ENCODE measurements at places on chromosomes 4 and X.

DNA sequence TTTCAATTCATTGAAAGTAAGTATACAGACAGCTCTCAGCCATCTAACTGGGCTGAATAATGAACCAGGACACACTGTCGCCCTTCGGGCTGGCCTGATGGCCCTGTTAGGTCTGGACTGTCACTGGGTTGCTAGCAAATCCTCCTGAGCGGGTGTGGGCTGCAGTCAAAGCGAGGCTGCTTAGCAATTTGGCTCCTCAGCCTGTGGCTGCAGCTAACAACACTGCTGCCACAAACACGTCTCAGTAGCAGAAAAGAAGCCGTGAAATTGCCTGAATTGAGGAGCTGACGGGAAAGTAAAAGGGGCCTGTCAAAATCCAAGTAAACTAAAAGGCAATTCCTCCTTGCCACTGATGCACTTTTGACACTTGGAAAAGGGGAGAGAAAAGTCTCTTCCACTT, 72.8 kb downstream of the SMIM20 start:
- no peak for DNase-seq

GRCh38 chrX:141904262-141904661, 568 bp downstream of the MAGEC1 start:
- no peak for DNase-seq

- DNase-seq = no peak
Observed at GRCh38 chrX:150028692-150029091, 90.4 kb upstream of the EOLA2 start.

- no peak for DNase-seq
Observed at GRCh38 chrX:44669626-44670025, 127.0 kb upstream of the FUNDC1 start.

DNA sequence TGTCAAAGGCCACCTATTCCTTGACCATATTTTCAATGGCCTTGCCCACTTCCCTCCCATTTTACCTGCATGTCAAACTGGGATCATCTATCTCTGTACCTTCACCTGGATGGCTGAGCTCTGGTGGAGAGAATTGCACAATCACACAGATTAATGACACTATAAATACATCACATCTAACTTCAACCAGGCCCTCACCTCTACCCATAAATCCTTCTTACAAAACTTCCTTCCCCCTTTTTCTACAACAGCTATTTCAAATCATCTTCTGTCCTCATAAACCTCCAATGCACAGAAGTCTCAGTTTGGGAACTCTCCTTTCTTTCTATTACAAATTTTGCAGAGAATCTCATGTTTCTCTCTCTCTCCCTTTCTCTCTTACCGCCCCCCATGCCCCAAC, 9.2 kb downstream of the PALLD start:
- DNase-seq = no peak

GRCh38 chr4:177057186-177057585, 252.5 kb upstream of the NEIL3 start:
- no peak for DNase-seq

- DNase-seq = no peak
Observed at GRCh38 chrX:96756491-96756890, 71.8 kb downstream of the DIAPH2 start.

GRCh38 chrX:7330556-7330955, 182.6 kb upstream of the PUDP start:
- DNase-seq = no peak

GRCh38 chr4:98179951-98180350, 36.7 kb upstream of the STPG2 start:
- DNase-seq = no peak

- DNase-seq = no peak
Observed at GRCh38 chrX:3771766-3772165, 58.3 kb upstream of the PRKX start.

- DNase-seq = no peak
Observed at GRCh38 chrX:2502120-2502667, 1.4 kb upstream of the DHRSX start.

DNA sequence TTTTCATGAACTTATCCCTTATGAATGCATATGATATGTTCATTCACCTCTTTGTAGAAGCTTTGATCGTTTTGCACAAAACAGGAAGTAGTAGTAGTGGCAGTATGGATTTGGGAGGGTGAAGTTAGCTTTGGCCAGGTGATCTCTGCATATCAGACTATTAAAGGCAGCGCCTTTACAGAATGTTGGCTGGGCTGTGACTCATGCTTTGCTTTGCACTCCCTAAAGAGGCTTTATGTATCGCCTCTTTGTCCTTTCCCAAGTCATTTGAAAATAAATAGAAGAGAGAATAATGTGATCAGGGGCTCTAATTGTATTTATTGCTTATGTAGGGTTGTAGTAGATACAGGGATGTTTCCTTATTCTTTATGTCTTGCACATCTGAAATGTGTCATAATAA, 50.4 kb downstream of the SHROOM3 start:
- DNase-seq = no peak

GRCh38 chrX:22666441-22666840, 333.3 kb upstream of the DDX53 start:
- DNase-seq = no peak

GRCh38 chr4:76301068-76301774, 5.3 kb upstream of the STBD1 start:
- no peak for DNase-seq

GRCh38 chrX:47687263-47687662, 28.3 kb upstream of the UXT start:
- DNase-seq = no peak
